ENCODE measurements at places on chromosomes 16 and 17.

DNA sequence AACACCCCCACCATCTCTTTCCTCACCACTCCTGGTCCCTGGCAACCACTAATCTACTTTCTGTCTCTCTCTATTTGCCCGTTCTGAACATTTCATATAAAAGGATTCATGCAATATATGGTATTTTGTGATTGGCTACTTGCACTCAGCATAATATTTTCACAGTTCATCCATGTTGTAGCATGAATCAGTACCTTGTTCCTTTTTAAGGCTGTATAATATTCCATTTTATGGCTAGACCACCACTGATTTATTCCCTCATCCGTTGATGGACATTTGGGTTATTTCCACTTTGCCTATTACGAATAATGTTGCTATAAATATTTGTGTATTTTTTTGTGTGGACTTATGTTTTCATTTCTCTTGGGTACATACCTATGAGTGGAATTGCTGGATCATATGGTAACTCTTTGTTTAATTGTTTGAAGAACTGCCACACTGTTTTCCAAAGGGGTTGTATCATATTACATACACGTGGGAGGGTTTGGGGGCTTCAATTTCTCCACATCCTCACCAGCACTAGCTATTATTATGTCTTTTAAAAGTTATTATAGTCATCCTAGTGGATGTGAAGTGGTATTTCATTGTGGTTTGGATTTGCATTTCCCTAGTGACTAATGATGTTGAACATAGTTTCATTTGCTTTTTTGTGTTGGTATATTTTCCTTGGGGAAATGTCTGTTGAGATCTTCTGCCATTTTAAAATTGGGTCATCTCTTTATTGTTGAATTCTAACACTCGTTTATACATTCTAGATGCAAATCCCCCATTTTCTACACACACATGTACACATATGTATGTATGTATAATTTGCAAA lies 26.3 kb downstream of the SEC14L5 start:
- DNase-seq, result no peak

GRCh38 chr16:3825103-3825502 lies 55.4 kb downstream of the CREBBP start:
- no peak for DNase-seq

DNA sequence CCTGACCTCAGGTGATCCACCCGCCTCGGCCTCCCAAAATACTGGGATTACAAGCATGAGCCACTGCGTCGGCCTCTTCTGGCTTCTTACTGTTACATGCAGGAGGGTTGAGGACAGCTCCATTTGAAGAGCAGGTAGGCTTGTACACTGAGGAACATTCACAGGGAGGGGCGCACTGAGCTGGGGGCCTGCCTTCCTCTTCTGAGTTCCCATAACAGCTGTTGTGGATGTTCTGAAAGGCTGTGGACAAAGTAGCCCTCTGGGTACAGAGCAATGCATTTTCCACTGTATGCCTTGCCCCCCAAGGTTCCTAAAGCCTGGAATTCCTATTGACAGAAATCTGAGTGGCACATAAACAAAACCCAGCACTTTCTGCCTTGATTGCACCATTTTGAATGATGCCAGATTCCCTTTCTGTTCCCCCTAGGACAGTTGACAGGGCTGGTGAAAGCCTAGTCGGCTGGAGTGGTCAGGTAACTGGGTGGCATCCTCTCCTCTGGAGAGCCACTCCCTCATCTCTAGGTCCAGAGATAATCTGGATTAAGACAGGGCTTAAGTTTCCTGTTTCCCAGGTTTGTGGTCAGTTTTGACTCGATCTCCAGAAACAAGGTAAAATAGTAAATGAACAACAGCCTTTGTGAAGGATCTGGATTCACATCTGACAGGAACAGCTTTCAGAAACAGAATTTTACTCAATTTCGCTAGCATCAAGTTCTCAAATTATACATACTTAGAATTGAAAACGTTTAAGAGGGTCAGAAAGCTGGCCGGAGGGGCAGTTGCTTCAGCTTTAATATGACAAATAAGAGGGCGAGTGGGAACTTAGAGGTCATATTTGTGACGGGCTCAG lies 1.3 kb upstream of the CDK5R1 start:
- DNase-seq, result no peak

GRCh38 chr16:81939164-81940056 lies 71.9 kb downstream of the SDR42E1 start:
- DNase-seq, result no peak

- DNase-seq, result no peak
Measured at GRCh38 chr16:30418350-30419181, 11.2 kb downstream of the ZNF771 start.

DNA sequence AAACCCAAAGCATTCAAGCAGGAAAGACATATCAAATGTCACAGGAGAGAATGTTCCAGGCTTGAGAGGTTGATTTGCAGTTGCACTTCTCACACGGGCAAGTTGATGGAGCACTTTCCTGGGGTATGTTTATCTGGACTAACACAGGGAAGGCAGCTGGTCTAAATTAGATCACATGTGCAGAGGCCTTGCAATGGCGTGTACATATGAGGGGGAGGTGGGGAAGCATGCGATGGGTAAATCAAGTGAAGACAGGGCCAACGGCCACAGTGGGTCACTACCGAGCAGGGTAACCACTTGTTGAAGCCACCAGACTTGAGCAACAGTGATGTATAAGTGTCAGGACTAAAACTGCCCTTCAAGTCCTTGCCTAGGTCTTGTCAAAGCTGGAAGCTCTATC lies 156.6 kb upstream of the MAF start:
- DNase-seq, result no peak

- no peak for DNase-seq
Measured at GRCh38 chr16:70572050-70572925, 48.7 kb downstream of the SF3B3 start.

- peak; percentile 84 for DNase-seq
Measured at GRCh38 chr16:1351582-1352362, at the start of the genes GNPTG and TSR3. Gene GNPTG, plus strand, starts transcription at chr16:1351931. Its CDS starts 35 bp downstream, at chr16:1351966. Gene TSR3, minus strand, starts transcription at chr16:1351878. Its CDS starts 74 bp downstream, at chr16:1351804.

DNA sequence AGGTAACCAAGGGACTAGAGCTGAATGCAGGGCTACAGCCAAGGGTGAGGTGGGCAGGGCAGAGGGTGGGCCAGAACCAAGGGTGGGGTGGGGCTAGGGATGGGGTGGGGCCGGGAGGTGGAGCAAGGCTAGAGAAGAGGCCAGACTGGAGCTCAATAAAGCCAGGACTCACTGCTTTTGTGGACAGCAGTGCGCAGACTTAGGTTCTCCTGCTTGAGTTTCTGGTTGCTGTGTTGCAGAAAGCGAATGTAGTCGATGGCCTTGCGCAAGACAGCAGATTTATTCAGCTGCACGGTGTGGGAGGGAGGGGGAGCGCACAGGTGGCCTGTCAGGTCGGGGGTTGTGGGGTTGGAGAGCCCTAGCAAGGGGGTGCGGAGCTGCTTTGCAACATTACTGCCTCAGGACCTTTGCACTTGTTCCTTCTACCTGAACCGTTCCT lies 18.7 kb downstream of the SREBF1 start:
- no peak for DNase-seq

DNA sequence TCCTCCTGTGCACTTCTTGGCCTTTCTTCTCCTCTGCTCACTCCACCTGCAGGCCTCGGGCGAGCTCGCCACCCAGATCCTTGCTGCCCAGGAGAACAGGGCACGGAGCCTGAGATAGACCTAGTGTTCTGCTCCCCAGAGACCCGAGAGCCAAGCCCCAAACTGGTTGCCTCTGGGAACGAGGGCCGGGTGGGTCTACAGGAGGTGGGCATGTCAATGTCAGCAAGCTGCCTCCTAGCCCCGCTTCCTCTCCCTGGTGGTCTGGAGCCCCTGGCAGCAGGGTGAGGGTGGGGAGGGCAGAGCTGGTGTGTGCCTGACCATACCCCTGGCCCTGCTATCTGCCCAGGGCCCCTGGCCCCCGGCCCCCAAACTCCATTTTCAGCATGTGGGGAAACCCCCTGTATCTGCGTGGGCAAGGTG lies 841 bp upstream of the NDRG4 start:
- no peak for DNase-seq

- DNase-seq, result no peak
Measured at GRCh38 chr17:57260325-57261083, 4.2 kb downstream of the MSI2 start.

- DNase-seq, result no peak
Measured at GRCh38 chr16:68083861-68084503, 1.2 kb upstream of the NFATC3 start.

GRCh38 chr17:77380395-77381184 lies 239.8 kb downstream of the SEC14L1 start:
- no peak for DNase-seq

DNA sequence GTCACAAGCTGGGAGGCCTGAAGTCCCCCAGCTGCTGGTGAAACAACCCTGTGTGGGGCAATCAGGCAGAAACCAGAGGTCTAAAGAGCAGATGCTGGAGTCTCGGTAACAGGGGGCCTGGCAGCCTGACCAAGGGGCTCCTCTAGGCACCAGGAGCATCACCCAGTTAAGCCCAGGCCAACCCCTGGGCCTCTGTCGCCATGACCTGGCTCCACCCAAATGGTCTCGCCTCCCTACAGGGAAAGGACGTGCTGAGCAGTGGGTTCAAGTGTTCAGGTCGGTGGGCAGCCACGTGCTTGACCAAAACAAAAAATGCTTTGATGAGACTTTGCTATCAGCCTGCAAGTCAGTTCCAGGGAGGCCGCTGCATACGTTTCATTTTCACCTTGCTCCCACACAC lies 240.3 kb downstream of the ZNF423 start:
- no peak for DNase-seq

DNA sequence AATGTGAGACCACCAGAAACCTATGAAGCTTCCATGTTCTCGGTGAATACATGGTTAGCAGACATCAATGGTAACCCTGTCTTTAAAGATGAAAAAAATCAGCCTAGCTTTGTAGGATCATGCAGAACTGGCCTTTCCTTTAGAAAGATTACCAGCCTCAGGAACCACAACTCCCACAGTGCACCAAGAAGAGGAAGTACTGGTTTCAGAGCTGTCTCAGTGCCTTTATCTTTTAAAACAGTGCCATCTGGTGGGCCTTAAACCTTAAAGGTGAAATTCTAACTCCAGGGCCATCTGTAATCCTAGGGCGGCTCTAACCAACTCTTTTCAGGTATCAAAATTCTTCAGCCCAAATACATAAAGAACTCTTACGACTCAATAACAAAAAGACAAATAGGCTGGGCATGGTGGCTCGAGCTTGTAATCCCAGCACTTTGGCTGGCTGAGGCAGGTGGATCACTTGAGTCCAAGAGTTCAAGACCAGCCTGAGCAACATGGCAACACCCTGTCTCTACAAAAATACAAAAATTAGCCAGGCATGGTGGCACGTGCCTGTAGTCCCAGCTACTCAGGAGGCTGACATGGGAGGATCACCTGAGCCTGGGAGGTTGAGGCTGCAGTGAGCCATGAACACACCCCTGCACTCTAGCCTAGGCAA lies 5.4 kb downstream of the ATPAF2 start:
- DNase-seq, result no peak

GRCh38 chr17:40967582-40967981 lies 834 bp upstream of the KRT39 start:
- no peak for DNase-seq

DNA sequence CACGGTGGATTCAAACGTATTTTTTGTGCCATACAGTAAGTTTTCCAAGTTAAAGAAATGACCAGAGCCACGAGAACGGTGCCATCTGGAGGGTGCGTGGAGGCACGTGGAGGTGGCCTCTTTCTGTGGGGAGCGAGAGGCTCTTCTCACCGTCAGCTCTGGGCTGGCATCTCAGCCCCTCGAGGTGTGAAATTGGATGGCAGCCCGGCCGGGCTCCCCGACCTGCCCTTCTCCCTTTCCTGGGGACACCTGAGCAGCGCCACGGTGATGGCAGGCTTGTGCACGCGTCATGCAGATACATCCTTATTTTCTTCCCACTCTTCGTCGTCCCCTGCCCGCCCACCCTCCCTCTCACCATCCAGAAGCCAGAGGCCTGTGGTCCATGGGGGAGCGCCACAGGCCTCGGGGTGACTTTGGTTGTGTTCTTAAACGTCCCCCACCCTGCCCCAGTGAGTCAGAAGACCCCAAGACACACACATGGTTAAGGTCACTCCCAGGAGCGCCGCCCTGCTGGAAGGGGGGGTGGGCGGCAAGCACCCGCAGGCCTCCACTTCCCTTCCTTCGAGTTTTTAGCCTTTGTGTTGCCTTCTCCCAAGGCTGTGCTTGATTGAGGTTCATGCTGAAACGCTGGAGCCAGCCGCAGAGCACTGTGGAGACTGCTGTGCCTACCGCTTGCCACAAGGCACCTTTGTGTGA lies 109.4 kb downstream of the BANP start:
- no peak for DNase-seq

DNA sequence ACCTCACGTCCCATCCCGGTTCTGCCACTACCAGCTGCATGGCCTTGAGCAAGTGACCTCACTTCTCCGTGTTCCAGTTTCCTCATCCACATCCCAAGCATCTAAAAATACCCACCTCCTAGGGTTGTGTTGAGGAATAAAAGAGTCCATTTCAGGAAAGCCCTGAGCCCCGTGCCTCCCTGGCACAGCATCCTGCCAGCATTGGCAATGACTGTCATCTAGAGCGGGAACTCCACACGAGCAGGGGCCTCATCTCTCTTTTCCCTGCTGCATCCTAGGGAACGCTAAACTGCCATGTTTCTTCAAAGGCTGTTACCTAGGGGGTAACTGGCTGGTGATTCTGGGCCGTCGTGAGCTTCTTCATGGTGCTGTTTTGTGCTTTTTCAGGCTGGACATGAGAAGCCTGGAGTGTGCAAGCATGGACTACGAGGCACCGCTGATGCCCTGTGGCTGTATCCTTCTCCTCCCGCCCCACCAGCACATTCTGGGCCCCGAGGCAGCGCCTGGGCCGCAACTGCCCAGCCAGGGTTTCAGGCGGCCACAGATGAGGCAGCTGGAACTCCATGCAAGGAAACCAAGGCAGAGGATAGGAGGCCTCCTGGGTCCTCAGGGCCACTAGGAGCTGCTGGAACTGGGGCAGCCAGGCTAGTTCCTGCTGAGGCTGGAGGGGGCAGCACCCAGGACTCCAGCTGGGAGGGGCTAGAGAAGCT lies 221.4 kb downstream of the KATNIP start:
- no peak for DNase-seq

- no peak for DNase-seq
Measured at GRCh38 chr16:3829631-3830536, 50.6 kb downstream of the CREBBP start.

DNA sequence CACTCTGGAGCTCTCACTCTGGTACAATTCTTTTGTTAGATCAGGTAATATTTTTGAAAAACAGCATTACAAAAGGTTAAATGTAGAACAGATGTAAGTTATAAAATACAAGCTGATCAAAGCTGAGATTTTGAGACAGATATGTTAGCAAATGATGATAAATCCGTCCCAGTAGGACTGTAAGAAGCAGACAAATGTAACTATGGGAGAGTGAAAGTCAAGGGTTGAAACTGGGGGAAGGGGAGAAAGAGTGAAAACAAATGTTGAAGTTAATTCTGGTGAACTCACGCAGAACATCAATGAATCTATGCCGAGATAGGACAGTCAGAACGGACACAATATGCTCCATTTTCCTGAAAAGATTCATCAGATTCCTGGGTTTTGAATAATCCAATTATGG lies 298.9 kb upstream of the IRX5 start:
- no peak for DNase-seq

GRCh38 chr16:87963400-87963799 lies 12.2 kb downstream of the BANP start:
- no peak for DNase-seq

Data from GM18507 (cell line).